SJSA1 (cell line): ENCODE measurements at places on chromosomes 4 and X. TPM values are rescaled to one million over a fixed set of nuclear protein-coding genes. Genes with fewer than 3 reads are reported as not detected.
A peak's percentile ranks its signal among the peaks of the same experiment; 100 is the strongest.

DNA sequence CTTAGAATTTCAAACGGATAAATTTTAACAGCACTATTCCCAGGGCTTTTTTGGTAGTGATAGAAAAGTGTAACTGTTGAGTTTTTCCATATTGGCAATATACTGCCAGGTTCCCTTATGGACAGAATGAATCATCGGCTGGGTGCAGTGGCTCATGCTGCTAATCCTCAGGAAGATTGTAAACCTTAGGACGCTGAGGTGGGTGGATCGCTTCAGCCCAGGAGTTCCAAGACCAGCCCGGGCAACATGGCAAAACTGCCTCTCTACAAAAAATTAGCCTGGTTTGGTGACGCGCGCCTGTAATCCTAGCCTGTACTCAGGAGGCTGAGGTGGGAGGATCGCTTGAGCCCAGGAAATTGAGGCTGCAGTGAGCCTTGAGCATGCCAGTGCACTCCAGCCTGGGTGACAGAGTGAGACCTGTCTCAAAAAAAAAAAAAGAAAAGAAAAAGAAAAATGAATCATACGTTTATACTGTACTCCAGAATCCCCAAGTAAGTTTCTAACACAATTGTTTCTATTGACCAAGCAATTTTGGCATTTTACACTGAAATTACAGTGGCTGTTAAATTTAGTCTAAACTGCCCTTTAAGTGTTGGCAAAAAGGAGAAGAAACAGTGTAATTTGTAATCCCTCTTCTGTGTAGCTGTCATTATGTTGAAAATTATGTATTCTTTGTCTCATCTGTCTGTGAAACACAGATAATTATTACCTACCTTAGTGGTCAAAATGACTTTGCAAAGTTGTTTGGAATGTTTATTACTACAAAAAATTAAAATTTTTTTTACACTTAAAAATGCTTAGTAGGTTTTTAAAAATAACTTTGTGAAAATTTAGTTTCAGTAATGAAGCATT is 1.8 kb downstream of the SLC30A9 start:
- DNase-seq = no peak

- peak; percentile 8 for DNase-seq
These were observed 210.2 kb upstream of the ADAMTS3 start for GRCh38 chr4:72779241-72779640.

DNA sequence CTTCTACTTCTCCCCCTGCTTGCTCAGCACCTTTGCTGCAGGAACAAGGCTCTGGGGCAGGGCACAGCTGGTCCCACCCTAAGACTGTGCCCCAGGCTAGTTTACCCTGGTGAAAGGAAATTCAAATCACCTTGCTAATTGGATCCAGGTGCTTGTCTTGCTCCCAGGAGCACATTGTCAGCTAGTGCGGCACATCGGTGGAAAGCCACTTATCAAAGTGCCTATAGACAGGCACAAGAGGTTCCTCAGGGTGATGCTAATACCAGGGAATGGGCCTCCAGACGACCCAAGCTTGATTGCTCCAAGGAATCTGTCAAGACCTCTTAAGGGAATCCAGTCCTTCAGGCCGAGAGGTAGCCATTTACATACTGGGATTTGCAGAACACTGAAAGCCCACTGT is 64.5 kb upstream of the PRPS1 start:
- DNase-seq = no peak

- no peak for DNase-seq
These were observed 52.1 kb upstream of the RAP2C start for GRCh38 chrX:132271311-132271778.

- DNase-seq = no peak
These were observed 80.5 kb downstream of the TBC1D9 start for GRCh38 chr4:140675599-140676231.

DNA sequence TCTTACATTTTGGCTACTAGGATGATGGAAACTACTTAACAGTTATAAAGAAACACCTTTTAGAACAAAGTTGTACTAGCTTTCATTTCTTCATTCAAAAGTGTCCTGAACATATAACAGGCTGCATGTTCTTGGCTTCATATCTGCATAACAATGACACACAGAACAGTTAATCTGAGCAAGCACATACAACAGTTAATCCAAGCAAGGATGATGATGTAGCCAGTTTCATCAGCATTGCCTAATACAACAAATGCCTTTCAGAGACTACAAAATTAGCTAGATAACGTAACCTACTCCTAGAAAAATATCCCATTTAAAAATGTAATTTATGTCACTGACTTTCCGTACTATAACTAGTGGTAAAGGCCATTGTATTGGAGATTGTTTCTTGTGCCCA is 182.1 kb downstream of the SCFD2 start:
- DNase-seq = no peak

- DNase-seq = no peak
These were observed 50.1 kb upstream of the ACSL4 start for GRCh38 chrX:109782994-109783700.

DNA sequence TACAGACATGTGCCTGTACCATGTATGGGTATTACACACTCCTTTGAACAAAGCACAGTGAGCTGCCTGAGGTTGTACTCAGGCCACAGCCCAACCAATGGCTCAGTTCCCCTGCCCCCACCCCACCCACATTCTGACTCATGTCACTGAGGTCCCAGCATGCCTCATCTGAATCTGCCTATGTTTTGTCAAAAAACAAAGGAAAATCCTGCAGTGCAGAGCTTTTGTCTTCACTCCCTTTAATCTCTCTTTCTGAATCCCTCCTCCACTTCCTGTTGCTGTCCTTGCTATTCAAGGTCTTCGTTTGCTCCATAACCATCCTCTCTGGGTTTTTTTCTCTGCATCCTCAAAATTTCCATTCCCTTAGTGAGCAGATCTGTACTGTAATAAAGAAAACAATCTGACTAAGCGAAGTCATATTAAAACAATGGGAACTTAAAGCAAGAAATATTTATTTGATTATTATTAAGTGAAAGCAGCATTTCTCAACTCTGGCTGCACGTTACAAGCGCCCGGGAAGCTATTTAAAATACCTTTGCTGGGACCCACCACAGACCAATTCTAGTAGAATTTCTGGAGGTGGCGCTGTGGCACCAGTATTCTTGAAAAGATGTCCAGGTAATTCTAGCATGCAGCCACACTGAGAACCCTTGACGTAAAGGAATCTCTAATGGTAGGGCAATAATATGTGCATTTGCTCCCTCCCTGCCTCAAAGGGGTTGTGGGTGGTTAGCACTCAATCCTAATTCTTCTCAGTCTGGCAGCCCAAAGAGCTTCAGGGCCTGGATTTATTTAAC is 8.7 kb downstream of the GUCY2F start:
- DNase-seq = peak; percentile 69

- DNase-seq = no peak
These were observed 17.1 kb upstream of the PBDC1 start for GRCh38 chrX:76155786-76156185.

PPP4R3C gene
- total RNA-seq = not detected in 2 replicates

OTOP1 gene
- not detected in 2 replicates for total RNA-seq
